ENCODE measurements at places on chromosomes 4 and X.

- DNase-seq: peak; percentile 10
These were observed 11.1 kb downstream of the ITIH6 start for GRCh38 chrX:54786967-54787366.

DNA sequence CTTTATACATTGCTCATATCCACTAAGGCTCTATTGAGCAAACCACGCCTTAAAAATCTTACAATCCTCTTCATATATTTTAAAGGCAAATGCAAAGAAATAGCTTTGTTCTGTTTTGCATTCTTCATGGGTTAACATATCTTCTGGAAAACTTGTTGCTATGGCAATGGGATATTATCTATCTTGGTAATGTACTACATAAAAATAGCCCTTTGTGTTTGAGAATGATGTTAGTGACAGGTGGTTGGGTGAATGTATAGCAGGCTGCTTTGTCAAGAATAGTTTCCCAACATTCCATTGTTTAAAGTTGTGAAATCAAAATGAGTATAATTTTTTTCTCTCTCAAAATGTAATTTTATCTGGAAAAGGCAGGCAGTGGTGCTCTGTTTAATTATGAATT, 16.8 kb downstream of the REPS2 start:
- DNase-seq: no peak

DNA sequence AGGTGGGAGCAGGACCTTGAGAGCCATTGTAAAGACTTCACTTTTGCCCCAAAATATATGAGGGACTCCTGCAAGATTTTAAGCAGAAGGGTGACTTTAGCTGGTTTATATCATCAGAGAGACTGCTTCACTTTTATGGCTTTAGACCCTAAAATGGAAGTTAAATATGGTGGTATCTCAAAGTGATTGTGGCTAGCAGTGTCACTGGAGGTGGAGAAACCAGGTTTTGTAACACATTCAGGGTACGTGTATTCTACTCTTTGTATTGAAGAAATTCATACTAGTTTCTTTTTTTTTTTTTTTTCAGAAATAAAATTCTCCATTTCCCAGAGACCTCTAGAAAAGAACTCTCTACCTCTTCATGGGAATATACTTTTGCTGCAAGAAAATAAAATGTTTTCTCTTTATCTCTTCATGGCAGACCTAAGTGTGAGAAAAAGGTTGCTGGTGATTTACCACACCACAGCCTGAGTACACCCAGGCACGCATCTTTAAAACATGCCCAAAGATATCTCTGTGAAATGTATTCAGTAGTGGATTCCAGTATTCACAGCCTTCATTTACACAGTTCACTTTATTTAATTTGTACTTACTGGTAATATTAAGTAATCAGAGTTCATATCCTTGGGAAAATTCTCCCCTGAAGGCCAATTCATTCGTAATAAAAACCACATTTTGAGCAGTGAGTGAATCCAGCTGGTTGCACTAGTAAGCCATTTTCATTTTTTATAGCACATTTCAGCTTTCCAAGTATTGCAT, 74.3 kb upstream of the GUCY1A1 start:
- no peak for DNase-seq

GRCh38 chr4:116849620-116850019, 235.8 kb downstream of the TRAM1L1 start:
- DNase-seq: no peak

- no peak for DNase-seq
These were observed 61.2 kb downstream of the ACOX3 start for GRCh38 chr4:8379281-8379680.

GRCh38 chrX:3549411-3549911, 164.0 kb downstream of the PRKX start:
- no peak for DNase-seq

DNA sequence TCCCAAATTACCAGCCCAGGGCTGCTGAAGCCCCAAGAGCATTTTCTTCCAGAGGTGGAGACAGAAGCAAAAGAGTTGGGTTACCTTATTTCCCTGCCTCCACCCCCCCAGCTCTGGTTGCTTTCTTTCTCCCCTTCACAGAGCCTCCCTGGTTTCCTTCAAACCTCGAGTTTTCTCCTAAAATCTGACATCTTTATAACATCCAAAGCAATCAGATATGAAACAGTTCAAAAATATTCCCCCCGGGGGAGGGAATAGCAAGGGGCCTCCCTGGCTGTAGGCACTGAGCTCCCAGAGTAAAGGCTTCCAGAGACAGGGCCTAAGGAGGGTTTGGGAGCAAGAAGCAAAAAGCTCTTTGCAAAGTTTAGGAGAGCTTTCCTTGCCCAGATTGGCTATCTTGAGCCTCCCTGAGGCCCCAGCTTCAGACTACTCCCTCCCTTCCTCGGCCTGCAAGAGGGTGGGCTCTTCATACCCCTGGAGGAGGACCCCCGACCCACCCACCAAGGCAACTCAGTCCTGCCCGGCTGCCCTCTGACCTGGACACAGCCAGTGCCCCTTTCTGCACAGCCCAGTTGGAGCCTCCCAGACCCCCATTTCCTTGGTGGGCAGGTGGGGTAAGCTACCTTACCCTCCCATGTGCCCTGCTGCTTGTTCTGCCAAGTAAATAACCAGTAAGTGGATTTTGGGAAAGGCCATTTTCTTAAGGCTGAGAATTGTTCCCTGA, 7.6 kb downstream of the MAMLD1 start:
- DNase-seq: no peak

- no peak for DNase-seq
These were observed 292.7 kb downstream of the FBXW7 start for GRCh38 chr4:152243206-152243605.

- no peak for DNase-seq
These were observed 495.7 kb downstream of the RAPGEF2 start for GRCh38 chr4:159598602-159599001.

DNA sequence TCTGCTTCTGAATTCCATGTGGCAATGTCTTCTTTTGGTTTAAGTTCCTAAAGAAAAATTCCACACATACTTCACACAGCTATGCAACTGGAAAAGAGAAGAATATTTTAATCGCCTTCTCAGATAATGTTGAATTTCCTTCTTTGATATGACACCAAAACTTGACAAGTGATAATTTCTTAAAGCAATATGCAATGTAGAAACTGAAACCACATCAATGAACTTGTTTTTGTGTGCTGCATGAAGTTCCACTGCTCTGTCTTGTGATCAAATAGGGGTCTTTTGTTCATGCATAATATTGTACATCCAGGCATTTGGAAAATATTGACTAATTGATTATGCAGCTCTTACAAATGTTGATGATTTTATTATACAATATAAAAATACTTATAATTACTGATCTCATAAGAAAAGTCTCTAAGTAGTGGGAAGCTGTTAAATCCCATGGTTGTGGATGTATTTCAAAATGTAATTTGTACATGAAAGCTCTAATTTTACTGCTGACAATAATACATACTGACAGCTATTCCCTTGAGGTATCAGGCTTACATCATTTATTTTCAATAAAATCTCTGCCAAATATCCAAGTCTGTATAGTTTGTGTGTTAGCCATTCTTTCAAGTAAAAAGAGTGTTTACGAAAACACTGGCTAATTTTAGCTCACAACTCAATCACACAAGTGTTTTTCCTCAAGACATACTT, 56.5 kb downstream of the AGA start:
- DNase-seq: no peak

GRCh38 chr4:100306018-100306417, 115.8 kb upstream of the DDIT4L start:
- no peak for DNase-seq

DNA sequence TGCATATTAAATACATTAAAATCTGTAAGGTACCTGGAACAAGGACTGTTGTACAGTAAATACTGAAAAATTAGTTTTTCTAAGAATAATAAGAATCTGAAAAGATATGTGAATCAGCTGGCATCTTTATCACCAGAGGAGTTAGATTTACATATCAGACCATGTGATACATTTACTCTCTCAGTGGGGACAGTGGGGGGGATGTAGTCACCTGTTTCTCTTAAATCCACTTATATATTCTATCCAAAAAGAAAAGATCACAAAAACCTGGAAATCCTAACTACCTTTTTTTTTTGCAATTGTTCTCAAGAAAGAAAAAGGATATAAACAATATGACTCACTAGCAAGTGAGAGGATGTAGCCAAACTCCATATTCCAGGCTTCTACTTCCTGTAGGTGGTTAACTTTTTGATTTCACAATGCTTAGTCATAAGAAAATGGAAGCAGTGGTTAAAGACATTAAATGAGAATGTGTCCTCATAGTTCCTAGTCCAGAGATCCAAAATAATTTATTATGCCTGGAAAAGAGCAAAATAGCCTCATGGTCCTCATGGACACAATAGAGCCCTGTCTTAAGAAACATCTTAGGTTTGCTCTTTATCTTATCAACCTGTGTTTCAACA, 22.5 kb upstream of the MYOZ2 start:
- DNase-seq: no peak

GRCh38 chr4:85812776-85813175, 337.8 kb downstream of the ARHGAP24 start:
- DNase-seq: no peak

DNA sequence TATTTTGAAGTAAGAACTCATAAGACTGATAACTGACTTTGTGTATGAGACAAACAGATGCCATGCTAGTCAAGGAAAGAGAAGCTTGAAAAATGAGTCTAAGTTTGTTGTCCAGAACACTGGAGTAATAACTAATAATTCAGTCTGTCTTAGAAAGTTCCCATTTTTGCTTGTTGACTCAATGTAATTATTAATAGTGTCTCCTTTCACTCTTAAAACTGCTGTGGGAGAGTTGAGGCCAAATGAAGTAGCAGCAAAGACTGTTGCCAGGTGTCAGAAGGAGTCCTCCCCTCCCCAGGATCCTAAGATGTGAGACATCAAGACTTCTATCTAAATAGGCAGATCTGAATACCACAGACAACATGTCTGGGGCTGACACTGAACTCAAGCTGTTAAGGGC, 20.8 kb upstream of the FAM13A start:
- DNase-seq: no peak

DNA sequence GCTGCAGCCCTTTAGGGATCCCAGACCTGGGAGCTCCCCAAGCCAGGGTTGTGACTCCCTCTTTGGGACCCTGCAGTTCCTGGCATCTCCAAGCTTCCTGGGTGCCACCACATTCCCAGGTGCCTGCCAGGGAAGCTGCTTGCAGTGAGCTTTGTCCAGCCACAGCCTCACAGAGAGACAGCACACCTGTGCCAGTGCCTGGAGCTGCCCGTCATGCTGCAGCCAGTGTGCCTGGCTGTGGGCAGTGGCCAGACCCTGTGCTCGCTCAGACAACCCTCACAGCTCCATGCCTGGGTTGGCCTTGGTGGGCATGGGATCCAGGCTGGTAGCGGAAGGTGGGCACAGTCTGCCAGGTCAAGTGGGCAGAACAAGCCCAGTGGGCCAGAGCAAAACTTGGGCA, 36.0 kb downstream of the TMPRSS11A start:
- no peak for DNase-seq

- DNase-seq: no peak
These were observed 57.4 kb downstream of the DCK start for GRCh38 chr4:71050809-71051208.

DNA sequence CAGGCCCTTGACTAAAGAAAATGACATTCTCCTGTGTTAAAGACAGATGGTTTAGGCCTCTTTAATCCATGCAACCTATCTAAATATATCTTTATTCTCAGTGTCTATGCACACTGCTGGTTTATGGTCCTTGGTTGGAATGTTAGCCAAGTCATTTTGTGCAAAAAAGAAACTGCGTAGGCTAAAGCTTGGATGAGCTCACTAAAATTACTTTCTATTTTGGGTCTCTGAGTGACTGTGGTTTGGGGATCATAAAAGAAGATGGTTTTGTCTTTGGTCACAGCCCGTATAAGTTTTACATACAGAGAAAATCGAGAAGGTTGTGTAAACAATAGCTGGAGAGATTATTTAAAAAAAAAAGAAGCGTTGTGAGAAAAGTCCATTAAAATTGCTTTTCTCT, 443.6 kb downstream of the UBE2NL start:
- DNase-seq: no peak

DNA sequence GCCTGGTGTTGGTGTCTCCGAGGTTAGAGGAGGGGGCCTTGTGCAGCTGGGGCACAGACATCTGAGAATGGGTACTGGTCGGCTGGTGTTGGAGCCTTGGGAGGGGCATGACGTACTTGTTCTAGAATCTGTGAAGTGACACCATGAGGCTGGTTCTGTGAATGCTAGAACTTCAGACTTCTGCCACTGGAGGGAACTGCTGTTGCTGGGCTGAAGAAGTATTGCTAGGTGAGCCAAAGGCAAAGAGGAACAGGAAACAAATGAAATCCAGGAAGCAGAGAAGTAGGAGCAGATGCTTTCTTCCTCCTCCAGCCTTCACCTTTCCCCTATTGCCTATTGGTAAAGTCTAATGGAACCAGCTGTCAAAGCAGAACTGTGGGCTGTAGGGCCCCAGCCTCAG, 120.9 kb upstream of the DDIT4L start:
- DNase-seq: no peak

DNA sequence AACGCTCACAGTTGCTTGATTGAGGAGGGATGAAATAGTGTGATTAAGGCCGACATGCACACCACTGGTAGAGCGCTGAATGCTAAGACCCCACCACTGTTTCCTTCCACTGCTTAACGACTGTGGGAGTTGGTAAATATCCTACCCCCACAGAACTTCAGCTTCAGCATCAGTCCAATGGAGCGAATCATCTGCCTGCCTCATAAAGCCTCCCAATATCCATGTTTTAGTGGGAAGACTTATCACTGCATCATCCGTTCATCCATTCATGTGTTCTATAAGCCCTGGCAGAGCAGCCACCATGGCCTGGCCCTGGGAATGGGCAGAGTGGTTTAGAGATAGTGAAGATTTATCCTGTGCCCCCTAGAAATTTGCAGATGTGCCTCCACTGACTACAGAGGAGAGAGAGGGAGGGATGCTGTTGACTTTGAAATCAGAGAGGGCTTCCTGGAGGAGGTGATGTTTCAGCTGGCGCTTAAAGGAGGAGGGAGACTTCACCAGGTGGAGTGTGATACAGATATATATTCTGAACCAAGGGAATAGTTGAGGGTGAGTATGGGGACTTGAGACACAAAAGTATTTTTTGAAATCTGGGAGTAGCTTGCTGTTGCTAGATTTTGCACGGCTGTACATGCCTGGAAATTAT, 71.9 kb upstream of the STX18 start:
- DNase-seq: no peak

- DNase-seq: no peak
These were observed 695 bp upstream of the GPR101 start for GRCh38 chrX:137034508-137034872.

DNA sequence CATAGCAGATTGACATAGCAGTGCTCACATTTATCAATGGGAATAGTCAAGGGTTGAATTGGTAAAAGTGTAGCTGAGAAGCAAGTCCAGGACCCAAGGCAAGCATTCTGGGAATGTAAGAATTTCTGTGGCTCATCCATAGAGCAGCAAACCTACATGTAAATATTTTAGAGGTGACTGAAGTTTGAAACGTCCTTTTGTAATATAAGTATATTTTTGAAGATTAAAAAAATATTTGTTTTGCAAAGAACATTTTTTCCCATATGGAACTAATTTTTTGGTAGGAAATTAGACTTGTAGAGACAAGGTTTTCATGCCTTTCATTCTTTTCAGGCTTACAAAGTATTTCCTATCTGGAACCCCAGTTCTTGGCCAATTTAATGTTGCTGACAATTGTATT, 104.0 kb downstream of the TEX13A start:
- DNase-seq: no peak
